Suprapubic skin (tissue), 4 donors: ENCODE measurements at places on chromosomes 2 and 18.

- DNase-seq: no peak
These were observed 2.8 kb downstream of the RAB12 start for GRCh38 chr18:8611916-8612576.

DNA sequence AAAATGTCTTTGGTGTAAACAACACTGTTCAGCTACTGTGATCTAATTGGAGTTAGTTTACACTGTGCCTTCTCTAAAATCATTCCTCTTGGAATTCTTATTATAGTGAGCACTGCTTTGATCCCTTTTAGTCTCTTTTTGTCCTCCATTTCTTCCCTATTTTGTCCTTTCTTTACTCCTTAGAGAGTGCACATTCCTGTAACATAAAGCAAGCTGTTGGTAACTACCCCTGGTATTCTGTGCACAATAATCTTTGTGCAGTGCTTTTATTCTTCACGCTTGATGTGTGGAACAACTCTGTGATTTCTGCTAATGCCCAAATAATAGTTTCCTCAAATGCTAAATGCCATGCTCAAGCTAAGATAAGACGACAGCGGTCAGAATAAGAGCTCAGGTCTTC lies 401.5 kb downstream of the DPP10 start:
- no peak for DNase-seq

DNA sequence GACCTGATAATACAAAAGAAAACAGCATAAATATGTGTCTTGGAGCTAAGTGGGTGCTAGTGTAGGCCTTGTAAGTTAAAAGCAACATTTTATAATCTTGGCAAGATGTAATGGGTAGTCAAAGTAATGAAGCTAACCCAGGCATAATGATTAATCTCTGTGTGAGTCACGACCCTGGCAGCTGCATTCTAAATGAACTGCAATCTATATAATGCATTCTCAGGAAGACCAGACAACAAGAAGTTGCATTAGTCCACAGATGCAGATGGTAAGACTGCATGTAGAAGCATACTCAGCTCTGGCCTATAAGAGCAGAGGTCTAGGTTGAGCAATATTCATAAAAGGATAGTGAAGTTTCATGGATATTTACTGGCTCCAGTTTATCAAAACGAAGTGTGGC lies 85.6 kb upstream of the ETAA1 start:
- no peak for DNase-seq

- DNase-seq: peak; percentile 80
These were observed 28.9 kb upstream of the TOGARAM2 start for GRCh38 chr2:28951910-28952835.

- DNase-seq: no peak
These were observed 33.6 kb upstream of the SERPINE2 start for GRCh38 chr2:224072541-224073188.

GRCh38 chr2:128389388-128390086 lies 70.9 kb upstream of the HS6ST1 start:
- peak; percentile 53 for DNase-seq

DNA sequence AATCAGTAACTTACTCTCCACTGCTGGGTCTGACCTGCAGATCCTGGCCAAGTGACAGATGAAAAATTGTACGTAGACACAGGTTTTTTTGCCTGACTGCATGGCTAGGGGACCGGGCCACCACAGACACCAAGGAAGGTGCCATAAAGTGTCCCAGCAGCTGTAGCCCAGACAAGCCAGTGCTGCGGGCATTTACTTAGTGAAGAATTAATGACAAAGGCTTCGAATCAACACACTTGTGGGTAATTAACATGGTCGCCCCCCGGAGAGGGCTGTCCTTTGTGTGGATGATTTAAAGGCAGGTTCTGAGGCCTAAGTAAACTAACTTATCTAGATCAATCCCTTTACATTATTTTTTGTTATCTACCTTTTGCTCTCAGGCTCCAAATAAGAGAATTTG lies 1709.1 kb upstream of the LRRTM1 start:
- DNase-seq: no peak

- DNase-seq: no peak
These were observed 13.2 kb downstream of the NABP1 start for GRCh38 chr2:191691016-191691735.

DNA sequence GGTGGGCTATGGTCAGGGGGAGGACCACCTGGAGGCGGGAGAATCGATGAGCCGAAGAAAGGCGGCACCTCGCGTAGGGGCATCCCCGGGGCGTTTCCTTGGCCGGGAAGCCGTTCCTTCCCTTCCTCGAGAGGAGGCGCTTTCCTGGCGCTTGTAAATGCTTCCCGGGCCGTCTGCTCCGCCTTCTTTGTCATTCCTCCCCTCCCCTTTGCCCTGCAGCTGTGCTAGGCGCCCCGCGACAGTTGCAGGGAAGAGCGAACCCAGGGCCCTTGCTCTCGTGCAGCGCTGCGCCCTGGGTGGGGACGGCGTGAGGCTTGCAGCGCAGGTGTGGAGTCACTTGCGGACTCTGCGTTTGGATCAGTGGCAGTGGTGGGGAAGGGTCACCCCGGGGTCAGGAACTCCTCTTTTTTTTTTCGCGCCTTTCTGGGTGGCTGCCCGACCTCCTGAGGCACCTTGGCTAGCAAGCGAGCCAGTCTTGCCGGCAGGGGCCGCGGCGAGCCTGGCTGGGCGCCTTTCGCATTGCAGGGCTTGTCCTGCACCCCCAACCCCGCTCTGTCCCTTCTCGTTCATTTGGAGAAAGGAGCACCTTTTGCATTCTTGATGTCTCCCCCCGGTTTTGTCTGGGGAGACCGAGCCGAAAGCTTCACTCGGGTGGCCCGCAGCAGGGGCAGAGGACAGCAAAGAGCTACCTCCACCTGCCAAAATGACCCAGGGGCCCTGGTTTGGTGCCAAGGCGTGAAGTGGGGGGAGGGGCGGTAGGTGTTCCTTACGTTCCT lies 858 bp downstream of the KCNS3 start:
- DNase-seq: peak; percentile 82

GRCh38 chr2:96888072-96889011 lies 18.5 kb upstream of the SEMA4C start:
- no peak for DNase-seq

DNA sequence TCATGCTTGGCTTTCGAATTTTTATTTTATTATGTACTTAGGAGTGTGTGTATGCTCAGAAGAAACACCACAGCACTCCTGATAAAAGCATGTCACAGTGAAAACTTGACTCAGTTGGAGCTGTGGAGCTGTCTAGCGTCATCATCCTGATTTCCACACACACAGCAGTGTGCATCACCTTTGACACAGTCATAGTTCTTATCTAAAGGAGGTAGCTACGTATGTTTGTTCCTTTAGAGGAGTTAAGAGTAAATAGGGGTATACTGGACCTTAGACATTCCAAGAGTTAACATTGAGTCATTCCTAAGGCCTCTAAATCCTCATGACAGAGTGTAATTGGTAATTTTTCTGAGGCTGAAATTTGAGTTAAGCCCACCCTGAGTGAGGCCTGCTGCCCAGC lies 96.9 kb downstream of the PHLPP1 start:
- no peak for DNase-seq

- no peak for DNase-seq
These were observed 235.0 kb downstream of the CAMKMT start for GRCh38 chr2:44596537-44597320.

GRCh38 chr18:44579028-44579702 lies 101.5 kb upstream of the SETBP1 start:
- DNase-seq: no peak
